ENCODE measurements at places on chromosomes 2 and 18.

DNA sequence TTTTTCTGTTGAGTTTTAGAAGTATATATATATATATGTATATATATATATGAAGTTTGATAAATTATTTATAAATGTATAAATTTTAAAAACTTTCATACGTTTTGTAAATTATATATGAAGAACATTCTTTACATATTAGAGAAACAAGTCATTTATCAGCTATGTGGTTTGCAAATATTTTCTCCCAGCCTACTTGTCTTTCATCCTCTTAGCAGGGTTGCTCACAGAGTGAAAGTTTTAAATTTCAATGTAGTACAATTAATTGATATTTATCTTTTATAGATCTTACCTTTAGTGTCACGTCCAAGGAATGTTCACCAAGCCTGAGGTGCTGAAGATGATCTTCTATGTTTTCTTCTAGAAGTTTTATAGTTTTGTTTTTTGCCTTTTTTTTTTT is 78.3 kb upstream of the HS6ST1 start:
- DNase-seq = no peak

DNA sequence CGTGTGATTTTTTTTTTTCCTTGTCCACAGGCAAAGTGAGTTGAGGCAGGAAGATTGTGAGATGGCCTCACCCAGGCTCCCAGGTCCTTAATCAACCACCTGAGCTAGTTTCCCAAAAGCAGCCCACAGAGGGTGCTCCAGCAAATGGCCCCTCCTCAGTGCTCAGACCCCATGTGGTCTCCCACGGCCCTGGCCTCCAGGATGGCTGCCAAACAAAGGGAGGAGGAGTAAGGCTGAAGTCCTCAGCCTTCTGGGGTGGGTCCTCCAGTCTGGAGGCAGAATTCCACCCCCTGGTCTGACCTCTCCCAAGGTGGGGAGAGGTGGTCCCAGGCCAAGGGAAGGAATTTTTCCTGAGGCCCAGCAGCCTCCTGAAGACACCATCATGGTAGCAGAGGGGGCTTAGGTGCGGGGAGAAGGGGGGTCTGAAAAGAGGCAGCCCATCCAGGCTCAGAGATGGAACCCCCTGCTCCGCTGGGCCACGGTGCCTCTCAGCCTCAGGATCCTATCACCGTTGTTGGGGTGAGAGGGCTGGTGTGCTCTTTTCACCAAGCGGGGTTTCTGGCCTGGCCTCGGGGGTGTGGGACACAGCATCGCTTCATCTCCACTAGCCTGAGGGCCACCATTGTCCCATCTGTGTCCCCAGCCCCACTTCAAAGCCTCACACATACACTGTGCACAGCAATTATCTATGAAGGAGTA is 2.3 kb downstream of the NGEF start:
- no peak for DNase-seq

GRCh38 chr2:96139181-96139758 is 968 bp upstream of the ASTL start:
- DNase-seq = no peak

DNA sequence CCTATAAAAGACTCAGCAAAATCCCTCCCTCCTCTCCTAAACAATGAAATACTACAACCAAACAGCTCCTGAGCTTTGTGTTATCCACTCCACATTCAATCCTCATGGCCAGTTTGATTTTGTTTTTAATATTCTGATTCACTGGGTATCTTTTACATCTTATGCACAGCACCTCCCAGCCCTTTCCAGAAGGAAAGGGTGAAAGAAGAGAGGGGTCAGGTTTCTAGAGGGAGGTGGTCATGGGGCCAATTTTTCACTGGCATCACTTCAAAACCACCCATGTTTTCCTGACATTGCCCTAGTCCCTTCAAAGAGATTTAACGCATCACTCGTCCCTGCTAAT is 315.6 kb downstream of the LPIN1 start:
- no peak for DNase-seq

DNA sequence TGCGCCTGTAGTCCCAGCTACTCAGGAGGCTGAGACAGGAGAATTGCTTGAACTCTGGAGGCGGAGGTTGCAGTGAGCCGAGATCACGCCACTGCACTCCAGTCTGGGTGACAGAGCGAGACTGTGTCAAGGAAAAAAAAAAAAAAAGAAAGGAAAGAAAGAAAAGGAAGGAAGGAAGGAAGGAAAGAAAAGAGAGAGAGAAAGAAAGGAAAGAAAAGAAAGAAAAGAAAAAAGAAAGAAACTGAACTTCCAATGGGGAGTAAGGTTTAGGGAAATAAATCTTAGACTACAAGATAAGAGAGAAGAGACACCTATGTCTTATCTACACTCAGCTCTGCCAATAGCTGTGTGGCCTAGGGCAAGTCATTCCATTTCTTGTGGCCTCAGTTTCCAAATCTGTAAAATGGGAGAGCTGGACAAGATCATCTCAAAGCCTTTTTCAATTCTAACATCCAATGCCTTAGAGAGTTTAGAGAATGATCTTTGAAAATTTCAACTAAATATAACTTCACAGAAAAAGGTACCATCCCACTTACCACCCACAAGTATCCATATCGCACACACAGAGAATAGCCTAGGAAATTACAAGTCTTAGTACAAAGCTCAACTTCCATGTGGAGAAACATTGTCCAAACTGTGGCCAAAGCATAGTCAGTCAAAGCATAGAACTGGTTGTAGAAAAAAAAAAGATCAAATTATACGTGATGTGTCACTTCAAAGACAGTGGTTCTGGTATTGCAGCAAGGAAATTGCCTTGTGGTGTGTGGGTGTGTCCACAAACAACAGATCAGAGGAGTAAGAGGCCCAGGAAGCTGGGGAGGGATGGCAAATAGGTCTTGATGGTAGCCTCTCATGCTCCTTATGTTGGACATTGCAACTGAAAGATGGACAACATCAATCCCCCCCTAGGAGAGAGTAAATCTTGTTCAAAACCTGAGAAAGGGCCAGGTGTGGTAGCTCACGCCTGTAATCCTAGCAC is 42.4 kb downstream of the SLC14A2 start:
- no peak for DNase-seq

DNA sequence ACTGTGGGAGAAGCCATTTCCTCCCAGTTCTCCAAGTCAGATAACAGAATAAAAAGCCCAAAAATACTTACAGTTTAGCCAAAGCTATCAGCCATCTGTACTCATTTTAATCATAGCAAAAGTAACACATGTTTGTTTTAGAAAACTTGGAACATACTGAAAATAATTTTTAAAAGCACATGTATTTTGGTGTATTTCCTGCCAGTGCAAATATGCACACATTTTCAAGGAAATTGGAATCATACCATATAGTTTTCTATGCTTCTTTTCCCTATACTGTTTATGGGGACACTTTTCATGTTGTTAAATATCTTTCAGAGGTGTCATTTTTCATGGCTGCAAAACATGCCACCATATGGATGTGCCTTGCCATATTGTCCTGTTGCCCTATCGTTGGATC is 51.2 kb downstream of the BOD1L2 start:
- no peak for DNase-seq

- DNase-seq = no peak
These were observed 165.5 kb downstream of the GCA start for GRCh38 chr2:162509288-162509968.

GRCh38 chr2:39123436-39123999 is 2.7 kb upstream of the SOS1 start:
- DNase-seq = no peak

- DNase-seq = no peak
These were observed 61.9 kb downstream of the PPP1R1C start for GRCh38 chr2:182047544-182047943.

DNA sequence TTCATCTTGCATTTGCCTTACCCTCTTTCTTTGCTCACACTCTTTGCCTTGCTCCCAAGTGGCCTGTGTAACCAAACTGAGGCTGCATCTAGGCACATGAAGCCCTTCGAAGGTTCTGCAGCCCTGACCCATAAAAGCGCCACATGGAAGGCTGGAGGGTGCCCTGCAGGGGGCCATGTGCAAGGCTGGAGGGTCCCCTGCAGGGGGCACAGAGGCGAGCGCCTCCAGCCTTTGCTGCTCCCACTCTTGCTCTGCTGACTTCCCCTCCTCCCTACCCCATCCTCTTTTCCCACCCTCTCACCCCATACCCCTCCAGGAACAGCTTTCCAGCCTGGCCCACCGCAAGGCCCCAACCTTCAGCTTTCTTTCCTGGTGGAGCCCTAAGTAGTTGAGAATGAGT is 317.3 kb downstream of the CELF4 start:
- no peak for DNase-seq

- no peak for DNase-seq
These were observed 97.4 kb upstream of the ID2 start for GRCh38 chr2:8584174-8585066.

GRCh38 chr2:37052600-37053332 is 31.4 kb downstream of the HEATR5B start:
- DNase-seq = no peak

DNA sequence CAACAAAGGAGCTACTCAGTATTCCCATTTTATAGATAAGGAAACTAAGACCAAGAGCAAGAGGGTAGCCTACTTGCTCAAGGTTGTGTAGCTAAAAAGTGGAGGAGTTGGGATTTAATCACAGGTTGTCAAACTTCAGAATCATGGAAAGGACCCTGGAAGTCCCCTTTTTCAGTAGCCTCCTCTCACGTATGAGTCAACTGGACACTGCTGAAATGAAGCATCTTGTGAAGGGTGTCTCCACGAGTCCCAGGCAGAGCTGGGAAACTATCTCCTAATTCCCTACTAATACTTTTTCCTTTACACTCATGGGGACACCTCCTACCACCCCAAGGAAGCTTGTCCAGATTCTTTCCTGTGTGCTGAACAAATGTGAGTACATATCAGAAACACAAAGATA is 155.8 kb downstream of the RHBDD1 start:
- DNase-seq = no peak

DNA sequence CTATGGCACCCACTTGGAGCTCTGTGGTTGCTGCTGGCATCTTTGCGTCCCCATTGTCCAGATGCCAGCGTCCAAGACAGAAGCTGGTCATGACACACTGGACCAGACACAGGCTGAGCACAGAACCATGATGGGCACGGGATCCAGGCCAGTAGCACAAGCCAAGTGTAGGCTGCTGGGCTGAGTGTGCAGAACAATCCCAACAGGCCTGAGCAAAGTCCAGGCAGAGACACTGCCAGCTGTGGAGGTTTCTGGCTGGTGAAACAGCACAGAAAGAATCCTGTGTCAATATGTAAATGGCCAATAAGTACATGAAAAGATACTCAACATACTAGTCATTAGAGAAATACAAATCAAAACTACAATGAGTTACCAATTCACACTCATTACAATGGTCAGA is 705.4 kb downstream of the METTL4 start:
- DNase-seq = no peak

Data from Kasumi-1 (cell line).